ENCODE measurements at places on chromosomes 3 and 15. TPM values are rescaled to one million over a fixed set of nuclear protein-coding genes. Genes with fewer than 3 reads are reported as not detected.

- no peak for DNase-seq
Measured at GRCh38 chr3:98763076-98763475, at the start of gene ST3GAL6. Gene ST3GAL6, plus strand, starts transcription at chr3:98763340. Its CDS starts 5,101 bp downstream, at chr3:98768441.

DNA sequence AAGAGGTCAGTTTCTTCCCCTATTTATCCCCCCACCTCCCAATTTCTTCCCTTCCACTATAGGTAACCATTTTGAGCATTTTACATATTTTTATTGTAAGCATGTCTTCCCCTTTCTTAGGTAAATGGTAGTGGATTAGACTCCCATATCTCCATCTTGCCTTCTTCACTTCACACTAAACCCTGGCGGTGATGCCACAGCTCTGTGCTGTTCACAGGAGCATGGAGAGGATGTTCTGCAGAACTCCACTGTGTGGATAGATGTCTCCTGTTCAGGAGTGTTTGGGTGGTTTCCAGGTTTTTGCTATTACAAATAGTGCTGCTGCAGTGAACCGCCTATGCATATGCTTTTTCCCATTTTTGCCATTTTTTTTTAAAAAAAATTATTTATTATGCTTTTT, 182.7 kb downstream of the NSMCE3 start:
- DNase-seq = no peak

DNA sequence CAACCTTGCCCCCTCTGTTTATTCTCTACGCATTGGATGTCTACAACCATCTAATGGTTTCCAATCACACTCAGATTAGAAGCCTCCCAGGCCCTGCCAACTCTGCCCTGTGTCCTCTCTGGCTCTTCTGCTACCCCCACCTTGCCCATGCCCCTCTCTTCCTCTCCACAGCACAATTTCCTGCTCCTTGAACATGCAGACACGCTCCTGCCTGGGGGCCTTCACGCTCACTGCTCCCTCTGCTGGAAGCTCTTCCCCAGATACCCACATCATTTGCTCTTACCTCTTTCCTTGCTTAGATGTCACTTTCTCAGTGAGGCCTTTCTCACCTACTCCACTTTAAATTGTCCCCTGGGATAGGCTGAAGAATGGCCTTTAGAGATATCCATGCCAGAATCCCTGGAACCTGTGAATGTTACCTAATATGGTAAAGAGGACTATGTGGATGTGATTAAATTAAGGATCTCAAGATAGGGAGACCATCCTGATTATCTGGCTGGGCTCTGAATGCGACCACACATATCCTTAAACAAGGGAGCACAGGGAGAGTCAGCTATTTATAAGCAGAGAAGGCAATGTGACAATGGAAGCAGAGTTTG, 9.9 kb downstream of the KY start:
- DNase-seq = no peak

DNA sequence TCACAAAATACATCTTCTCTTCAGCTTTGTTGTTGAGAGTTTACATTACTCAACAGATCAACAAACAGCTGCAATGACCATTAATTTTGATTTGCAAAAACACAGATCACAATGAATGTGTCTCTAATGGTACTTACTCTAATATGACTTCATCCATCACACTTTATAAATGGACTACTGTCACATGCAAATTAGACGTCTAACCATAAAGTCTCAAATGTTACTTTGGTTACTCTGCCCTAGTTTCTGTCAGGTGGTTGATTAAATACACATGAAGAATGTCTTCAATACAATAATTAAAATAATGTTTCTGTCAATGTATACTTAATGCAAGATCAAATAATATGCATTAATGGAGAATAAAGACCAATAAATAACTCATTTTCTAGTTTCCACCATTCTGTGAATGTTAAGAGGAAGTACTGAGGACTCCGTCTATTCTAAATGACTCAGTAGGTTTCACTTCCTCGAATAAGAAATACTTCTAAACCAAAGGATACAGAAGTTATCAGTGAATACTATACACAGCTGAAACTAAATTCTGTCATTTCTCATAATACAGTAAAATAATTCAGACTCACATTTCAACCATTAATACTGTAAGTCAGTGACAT, 145.8 kb downstream of the CBLB start:
- DNase-seq = no peak

GRCh38 chr3:53834429-53835095, 11.7 kb downstream of the CHDH start:
- no peak for DNase-seq

DNA sequence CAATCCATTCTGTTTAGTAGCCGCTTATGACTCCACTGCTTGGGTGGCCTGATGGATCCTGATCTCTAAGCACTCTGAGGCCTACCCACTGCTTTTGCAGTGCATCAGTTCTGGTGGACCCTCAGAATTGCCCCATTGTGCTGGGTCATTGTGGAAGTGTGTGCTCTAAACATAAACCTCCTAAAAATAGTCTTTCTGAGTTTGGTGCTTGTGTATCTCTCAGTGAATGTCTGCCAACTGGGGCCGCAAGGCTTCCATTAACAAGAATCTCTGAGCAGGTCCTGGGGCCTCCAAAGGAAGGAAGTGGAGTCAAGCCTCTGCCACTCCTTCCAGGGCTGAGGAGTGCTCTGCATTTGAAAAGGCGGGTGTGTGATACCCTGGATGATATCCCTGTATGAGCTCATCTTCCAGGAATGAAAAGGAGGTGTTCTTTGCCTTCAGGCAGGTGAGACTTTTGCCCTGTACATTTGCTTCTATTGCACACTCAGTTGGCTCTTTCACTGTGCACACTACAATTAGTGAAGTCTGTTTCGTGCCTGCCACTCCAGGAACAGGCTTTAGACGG, 80.0 kb upstream of the CACNA2D3 start:
- no peak for DNase-seq

GRCh38 chr3:188421836-188422540, 268.0 kb downstream of the LPP start:
- no peak for DNase-seq

GRCh38 chr3:149299938-149300801, 33.3 kb downstream of the TM4SF18 start:
- no peak for DNase-seq

- no peak for DNase-seq
Measured at GRCh38 chr3:106589311-106589942, 720.6 kb upstream of the CBLB start.

DNA sequence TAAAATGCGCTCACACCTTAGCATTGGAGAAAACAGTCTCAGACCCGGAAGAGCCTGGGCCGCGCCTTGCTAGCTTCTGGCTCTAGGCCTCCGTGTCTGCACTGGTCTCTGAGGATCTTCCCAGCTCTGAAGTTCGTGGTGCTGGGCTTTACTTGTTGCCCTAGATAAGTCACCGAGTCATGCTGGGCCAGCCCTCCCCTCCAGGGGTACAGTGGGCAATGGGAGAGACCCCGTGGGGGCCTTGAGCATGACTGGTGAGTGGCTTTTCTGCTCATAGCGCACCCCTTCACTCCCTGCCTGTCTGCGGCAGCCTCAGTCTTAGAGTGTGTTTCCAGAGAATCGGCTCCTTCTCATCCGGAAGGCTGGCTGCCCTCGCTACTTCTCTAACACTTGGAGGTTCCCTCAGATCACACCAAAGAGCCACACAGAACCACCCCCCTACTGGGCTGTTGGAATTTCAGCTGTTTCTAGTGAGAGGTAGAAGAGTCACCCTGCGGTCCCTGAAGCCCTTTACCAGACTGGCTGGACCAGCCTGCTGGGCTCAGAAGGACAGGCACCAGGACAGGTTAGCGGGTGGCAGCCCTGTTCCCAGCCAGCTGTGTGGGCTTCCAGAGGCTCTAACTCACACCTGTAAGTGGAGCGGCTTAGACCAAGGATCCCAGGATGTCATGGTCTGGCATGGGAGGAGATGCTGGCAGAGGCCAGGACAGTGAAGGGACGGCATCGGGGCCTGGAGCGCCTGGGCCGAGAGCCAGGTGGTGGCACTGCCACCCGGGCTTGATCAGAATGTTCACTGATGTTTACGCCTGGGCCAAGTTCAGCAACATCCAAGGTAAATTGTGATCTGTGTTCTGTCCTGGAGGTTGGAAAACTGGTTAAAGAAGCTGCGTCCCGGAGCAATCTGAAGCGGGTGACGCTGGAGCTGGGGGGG, 17.9 kb downstream of the ALDH1A3 start:
- no peak for DNase-seq

- no peak for DNase-seq
Measured at GRCh38 chr15:95494971-95495541, 835.4 kb upstream of the NR2F2 start.

DNA sequence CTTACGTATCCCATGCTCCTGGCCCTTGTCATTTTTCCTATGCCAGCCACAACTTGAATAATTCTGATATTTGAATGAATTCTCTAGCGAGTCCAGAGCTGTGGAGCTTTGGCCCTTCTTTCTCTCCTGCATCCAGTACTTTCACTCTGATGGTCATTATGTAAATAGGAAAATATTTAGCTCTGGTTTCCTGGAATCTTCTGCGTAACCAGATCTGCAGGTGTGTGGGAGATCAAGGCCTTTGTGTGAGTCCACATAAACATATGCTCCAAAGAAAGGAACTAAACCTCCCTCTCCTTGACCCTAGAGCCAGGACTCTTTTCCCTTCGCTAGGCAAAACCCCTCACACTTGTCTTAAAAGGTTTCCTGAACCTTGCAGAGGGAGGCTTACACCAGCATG, 132.5 kb upstream of the THBS1 start:
- DNase-seq = no peak

DNA sequence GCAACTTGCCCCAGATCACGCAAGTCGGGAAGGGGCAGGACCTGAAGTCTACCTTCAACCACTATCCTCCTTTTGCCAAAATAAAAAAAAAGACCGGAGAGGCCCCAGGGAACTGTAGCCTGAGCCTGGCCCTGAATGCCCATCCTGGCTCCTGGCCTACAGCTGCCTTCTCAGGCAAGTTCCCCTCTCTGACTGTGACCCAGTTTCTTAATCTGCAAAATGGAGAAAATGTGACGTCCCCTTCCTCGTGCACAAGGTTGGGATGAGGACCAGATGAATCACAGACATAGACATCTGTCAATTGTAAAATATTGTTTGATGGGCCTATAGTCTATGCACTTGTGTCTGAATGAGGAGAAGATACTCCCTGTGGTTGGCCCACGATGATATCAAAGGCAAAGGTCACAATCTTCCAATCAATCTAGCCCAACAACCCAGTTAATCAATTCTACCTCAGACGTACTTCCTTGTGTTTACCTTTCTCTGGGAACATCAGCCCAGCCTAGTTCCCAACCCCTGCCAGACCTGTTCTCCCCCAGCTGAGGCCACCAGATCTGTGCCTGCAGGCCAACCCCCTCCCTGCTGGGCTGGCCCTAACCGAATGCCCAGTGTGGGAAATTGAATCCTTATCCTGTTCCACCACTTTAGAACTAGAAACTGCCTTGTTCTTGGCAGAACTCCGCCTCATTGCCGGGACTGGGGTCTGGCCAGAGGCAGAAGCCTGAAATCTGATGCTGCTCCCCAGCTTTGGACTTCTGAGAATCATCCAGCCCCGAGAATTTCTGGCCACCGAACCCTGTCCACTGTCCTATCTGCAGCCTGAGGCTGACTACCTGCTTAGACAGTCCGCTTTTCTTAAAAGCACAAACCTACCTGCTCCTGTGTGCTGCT, 101.8 kb upstream of the LIPC start:
- no peak for DNase-seq

DNA sequence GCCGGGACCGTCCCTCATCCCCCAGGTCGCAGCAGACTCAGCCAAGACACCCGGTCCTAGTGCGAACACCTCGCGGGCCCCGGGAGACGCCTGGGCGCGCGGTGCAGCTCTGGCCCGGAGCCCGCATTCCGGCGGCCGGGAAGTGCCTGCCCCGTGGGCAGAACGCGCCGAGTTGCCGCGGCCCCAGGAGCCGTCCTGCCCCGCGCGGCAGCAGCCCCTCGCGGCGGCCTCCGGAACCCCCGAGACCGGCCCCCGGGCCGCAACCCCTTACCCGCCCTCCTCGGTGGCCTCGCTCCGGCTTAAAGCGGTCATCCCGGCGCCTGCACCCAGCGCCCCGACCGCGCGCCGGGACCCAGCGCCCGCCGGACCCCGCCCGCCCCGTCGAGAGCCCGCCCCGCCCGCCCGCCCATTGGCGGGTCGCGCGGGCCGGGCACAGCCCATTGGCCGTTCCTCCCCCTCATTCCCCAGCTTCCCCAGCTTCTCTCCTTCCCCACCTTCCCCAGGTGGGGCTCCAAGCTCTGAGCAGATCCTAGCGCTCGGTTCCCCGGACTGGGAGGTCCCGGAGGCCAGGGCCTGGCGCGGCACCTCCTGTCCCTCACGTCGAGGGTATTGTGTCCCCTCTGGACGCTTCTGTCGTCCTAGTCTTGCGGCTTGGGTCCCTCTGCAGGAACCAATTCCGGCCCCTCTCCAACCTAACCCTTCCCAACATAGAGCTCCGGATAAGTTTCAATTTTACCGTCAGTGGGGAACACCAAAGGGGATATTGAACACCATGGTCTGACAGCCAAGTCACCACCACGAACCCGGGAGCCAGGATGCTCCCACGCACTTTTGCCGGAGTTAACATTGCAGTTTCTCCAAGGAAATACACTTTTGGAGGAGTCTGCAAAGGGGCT, at the start of gene GRAMD2A:
TSS of gene GRAMD2A (minus strand) at position 328 of the 896 bp plus-strand sequence.
- no peak for DNase-seq

GRCh38 chr3:152139651-152140050, 129.1 kb upstream of the MBNL1 start:
- DNase-seq = no peak

GRCh38 chr3:101509281-101509680, 3.7 kb downstream of the SENP7 start:
- DNase-seq = no peak

DNA sequence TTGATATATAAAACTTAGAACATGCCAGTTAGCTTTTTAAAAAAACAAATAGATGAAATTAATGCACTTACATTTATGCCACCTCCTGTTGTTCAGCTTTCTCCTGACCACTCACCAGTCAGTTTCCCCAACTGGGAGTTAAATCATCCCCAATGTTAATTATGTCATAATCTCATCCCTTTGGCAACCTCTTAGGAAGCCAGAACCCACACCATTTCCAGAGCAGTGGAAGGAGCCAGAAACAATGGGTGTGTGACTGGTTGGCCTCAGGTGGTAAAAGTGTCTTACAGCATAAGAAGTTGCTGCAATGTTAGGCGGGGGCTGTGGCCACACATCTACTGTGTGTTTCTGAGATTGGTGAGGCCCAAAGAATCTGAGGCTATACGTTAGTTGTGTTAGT, 46.5 kb upstream of the MITF start:
- DNase-seq = no peak

- no peak for DNase-seq
Measured at GRCh38 chr3:158085358-158085757, 20.9 kb downstream of the SHOX2 start.

Gene SCN11A
- total RNA-seq = 0.15 TPM

Gene HGD
- 2.6 TPM for total RNA-seq

Gene PRR23A
- total RNA-seq = not detected

Gene CLRN1
- total RNA-seq = not detected

Gene MASP1
- total RNA-seq = not detected

Gene PPP1R2
- 136 TPM for total RNA-seq

Gene CSPG5
- 0.20 TPM for total RNA-seq

Gene GOLGA8J
- not detected for total RNA-seq

Gene SPINK8
- total RNA-seq = not detected

Gene FANCD2OS
- not detected for total RNA-seq

Gene KLHL40
- total RNA-seq = not detected

Gene ZCWPW2
- 0.61 TPM for total RNA-seq

Measured in CD4-positive, alpha-beta memory T cell (primary cell).